Kidney (tissue), 22 donors: ENCODE measurements at places on chromosomes 5 and 9.

DNA sequence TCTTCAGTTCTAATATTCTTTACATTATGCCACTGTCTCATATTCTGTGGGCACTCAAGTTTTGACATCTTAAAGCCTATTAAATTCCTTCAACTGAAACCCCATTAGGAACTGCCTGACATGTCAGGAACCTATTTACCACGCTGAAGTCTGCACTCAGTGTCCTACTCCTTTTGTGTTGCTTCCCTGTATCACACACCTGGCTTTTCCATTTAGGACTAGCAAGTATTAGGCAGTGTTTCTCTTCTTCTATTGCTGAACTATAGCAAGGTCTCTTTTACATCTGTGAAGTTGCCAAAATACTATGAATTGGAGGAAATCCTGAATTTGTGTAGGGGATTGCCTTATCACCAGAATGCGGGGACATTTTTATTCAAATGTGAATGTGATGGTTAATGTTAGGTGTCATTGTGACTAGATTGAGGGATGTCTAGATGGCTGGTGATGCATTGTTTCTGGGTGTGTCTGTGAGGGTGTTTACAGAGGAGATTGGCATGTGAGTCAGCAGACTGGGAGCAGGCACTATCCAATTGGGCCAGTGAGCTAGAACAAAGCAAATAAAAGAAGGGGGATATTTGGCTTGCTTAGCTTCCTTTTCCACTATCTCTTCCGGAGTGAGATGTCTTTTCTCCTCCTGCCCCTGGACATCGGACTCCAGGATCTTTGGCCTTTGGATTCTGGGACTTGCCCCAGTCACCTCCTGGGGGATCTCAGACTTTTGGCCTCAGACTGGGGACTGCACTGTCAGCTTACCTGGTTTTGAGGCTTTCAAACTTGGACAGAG, 21.2 kb upstream of the VCAN start:
- DNase-seq = no peak

- no peak for DNase-seq
Measured at GRCh38 chr9:8845376-8845775, 1045.8 kb upstream of the DMAC1 start.

GRCh38 chr9:17191082-17191481, 56.2 kb downstream of the CNTLN start:
- DNase-seq = no peak

DNA sequence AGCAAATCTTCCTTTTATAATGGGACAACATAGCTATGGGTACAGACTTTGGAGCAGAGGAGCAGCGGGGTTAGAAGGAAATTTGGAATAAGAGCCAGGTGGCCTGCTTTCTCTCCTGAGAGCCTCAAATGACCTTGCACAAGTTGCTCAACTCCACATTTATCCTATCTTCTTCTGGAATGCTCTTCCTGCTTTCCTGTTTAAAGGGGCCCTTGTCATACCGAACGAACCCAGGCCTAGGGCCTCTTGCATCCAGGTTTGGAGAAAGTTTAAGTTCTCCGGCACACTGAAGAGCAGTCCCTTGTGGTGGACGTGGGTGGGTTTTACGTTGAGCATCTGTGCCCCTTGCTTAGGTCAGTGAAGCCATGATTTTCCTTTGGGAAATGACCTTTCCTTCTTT, 197.9 kb upstream of the NR3C1 start:
- DNase-seq = no peak

DNA sequence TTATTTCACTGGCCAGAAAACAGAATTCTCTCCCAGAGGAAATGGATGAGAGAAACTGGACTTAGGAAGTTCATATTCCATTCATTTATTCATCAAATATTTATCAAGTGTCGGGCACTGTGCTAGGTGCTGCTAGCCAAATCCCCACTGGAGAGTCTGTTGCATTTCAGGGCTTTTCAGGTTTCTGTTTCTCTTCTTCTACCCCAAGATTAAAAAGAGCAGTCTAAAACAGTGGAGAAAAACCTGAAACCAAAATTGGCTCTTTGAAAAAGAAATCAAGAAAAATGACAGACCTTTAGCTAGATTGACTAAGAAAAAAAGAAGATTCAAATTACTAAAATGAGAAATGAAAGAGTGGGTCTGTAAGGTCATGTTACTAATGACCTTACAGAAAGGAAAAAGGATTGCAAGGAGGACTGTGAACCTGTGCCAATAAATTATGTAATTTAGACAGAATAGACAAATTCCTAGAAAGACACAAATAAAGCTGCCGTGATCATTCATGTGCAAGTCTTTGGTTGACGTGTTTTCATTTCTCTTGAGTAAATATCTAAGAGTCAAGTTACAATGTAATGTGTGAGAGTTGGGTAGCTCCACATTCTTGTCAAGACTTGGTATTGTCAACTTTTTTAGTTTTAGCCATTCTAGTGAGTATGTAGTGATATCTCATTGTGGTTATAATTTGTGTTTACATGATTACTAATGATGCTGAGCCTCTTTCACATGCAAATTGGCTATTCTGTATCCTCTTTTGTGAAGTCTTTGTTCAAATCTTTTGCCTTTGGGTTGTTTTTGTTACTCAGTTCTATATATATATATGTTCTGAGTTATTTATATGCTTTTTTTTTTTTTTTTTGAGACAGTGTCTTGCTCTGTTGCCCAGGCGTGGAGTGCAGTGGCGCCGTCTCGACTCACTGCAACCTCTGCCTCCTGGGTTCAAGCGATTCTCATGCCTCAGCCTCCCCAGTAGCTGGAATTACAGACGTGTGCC, 23.7 kb downstream of the SNX30 start:
- DNase-seq = no peak

GRCh38 chr5:130198927-130199326, 294.7 kb downstream of the CHSY3 start:
- DNase-seq = peak; percentile 2

DNA sequence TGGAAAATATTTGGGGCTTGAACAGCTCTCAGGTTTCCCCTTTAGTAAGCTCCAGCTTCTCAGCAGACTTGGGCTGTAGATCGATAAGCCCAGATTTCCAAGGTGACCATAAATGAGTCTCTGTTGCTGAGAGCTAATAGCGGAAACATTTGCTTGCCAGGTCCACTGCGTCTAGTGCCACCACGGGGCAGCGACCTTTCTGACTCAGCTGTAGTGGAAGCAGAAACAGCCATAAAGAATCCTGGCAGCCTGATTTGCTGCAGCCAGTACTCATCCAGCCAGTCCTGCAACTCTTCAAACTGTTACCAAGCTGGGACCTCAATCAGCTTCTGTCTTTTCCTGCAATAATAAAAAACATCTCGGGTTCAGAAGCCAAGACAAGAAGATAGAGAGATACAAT, 241.7 kb downstream of the DOCK8 start:
- DNase-seq = no peak

DNA sequence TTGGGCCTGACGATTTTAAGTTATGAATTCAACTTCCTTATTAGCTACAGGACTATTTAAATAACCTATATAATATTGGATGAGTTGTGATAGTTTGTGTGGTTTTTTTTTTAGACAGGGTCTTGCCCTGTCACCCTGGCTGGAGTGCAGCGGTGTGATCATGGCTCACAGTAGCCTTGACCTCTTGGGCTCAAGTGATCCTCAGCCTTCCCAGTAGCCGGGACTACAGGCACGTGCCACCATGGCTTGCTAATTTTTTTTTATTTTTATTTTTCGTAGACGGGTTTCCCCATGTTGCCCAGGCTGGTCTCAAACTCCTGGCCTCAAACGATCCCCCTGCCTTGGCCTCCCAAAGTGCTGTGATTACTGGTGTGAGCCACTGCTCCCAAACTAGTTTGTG, 17.6 kb downstream of the SPZ1 start:
- DNase-seq = no peak
